ENCODE measurements at places on chromosomes 2 and 18.

GRCh38 chr18:9735238-9735637 lies 27.1 kb downstream of the RAB31 start:
- no peak for DNase-seq

- no peak for DNase-seq
Observed at GRCh38 chr18:2827061-2827460, 19.7 kb upstream of the EMILIN2 start.

- DNase-seq: no peak
Observed at GRCh38 chr18:66630831-66631230, 26.9 kb upstream of the CDH19 start.

- no peak for DNase-seq
Observed at GRCh38 chr2:171320208-171320621, 113.6 kb downstream of the METTL8 start.

GRCh38 chr18:38262661-38263060 lies 697.1 kb upstream of the CELF4 start:
- no peak for DNase-seq

DNA sequence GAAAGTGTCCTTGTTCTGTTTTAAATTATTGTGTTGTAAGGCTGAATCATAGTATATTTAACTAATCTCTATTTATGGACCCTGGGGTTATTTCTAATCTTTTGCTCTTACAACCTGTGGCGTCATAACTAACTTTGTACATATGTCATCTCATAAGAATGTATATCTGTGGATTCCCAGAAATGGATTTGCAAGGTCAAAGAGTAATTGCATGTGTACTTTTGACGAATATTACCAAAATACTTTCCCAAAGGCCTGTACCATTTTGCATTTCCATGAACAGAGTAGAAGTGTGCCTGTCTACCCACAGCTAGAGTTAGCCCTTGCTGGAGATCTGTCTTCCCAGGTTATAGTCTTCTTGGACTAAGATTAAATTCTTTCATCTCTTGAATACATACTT lies 42.8 kb downstream of the SEMA4F start:
- no peak for DNase-seq

- no peak for DNase-seq
Observed at GRCh38 chr2:213015387-213016165, 135.8 kb downstream of the IKZF2 start.

GRCh38 chr2:222799262-222799918 lies 61.4 kb upstream of the ACSL3 start:
- DNase-seq: no peak

DNA sequence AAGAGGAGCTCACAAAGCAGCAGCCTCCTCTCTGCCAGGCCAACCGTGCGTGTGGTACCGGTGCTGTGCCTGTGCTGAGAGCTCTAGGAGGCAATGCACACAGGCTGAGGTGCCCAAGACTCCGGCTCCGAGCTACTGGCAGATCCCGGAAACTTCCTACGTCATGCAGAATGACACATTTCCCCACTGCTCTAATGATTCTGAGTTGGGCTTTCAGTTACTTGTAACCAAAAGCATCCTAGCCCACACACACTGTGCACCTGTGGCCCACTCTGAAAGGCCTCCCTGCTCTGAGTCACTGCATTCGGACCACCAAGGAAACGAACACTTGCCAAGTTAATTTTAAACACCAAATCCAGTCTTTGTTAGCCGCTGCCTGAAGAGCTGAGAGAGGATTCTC lies 9.3 kb upstream of the RNU4ATAC start:
- DNase-seq: no peak

Data from activated naive CD4-positive, alpha-beta T cell (primary cell).